Endothelial cell of umbilical vein (primary cell): ENCODE measurements at places on chromosomes 12 and 14. TPM values are rescaled to one million over a fixed set of nuclear protein-coding genes. Genes with fewer than 3 reads are reported as not detected.

The GPR162 gene
- 8.1 and 13.7 TPM in 2 replicates for total RNA-seq

DNA sequence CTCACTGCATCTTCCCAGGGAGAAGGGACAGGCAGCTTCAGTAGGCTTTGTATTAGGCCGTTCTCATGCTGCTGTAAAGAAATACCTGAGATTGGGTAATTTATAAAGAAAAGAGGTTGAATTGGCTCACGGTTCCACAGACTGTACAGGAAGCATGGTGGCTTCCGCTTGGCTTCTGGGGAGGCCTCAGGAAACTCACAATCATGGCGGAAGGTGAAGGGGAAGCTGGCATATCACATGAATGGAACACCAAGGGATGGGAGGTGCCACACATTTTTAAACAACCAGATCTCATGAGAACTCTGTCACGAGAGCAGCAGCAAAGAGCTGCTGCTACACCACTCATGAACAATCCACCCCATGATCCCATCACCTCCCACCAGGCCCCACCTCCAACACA lies 182.2 kb upstream of the SFSWAP start:
- H3K27me3 ChIP-seq: no peaks in the 10 kb centered on the region
- no peaks in the 10 kb centered on the region for H3K36me3 ChIP-seq
- no peak overlapping the region for H3K27ac ChIP-seq

DNA sequence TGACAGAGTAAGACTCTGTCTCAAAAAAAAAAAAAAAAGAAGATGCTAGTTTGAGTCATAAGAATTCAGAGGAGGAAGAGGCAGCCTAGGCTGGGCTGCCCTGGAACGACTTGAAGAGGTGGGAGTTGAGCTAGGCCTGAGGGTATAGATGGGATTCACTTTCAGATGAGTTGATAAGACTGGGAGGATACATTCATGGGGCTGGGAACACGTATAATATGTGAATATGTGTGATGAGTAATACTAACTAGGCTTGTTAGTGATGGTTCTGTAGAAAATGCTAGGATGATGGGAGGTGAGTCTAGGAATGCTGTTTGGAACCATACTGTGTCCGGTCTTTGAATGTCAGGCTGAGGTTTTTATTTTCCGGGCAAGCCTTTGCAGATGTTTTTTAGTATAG lies 9.0 kb downstream of the PLEKHA5 start:
- H3K27me3 ChIP-seq: no peaks in the 10 kb centered on the region
- DNase-seq: no peak
- H3K4me1 ChIP-seq: no peaks in the 10 kb centered on the region
- no peak overlapping the region for H3K27ac ChIP-seq
- H3K4me3 ChIP-seq: no peak overlapping the region
- no peaks in the 10 kb centered on the region for H3K36me3 ChIP-seq

The RNU7-1 gene
- total RNA-seq: not detected in 2 replicates

The SUOX gene
- total RNA-seq: 24.3 and 24.8 TPM in 2 replicates

The RHEBL1 gene
- 2.3 and 2.6 TPM in 2 replicates for total RNA-seq

The PLEKHD1 gene
- not detected in 2 replicates for total RNA-seq

DNA sequence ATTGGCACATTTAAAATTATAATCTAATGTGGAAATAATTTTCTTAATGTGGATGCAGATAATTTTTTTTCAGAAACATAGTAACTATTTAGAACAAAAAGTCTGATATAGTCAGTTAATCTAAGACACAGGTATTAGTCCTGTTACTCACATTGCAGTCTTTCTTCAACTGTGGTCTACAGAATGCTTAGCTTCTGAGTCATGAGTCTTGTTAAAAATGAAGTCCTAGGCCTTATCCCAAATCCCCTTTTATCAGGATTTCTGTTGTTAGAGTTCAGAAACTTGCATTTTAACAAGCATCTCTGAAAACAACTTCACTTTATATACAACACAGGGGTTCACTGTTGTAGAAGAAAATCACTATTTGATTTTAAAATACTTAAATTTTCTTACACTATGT lies 112.2 kb downstream of the SLC16A7 start:
- DNase-seq: no peak
- no peak overlapping the region for H3K4me3 ChIP-seq
- H3K4me1 ChIP-seq: no peaks in the 10 kb centered on the region
- H3K27me3 ChIP-seq: no peaks in the 10 kb centered on the region

GRCh38 chr12:109594556-109595317 lies 21.1 kb downstream of the MVK start:
- DNase-seq: no peak
- no peak overlapping the region for H3K27ac ChIP-seq

The AVPR1A gene
- total RNA-seq: not detected in 2 replicates

DNA sequence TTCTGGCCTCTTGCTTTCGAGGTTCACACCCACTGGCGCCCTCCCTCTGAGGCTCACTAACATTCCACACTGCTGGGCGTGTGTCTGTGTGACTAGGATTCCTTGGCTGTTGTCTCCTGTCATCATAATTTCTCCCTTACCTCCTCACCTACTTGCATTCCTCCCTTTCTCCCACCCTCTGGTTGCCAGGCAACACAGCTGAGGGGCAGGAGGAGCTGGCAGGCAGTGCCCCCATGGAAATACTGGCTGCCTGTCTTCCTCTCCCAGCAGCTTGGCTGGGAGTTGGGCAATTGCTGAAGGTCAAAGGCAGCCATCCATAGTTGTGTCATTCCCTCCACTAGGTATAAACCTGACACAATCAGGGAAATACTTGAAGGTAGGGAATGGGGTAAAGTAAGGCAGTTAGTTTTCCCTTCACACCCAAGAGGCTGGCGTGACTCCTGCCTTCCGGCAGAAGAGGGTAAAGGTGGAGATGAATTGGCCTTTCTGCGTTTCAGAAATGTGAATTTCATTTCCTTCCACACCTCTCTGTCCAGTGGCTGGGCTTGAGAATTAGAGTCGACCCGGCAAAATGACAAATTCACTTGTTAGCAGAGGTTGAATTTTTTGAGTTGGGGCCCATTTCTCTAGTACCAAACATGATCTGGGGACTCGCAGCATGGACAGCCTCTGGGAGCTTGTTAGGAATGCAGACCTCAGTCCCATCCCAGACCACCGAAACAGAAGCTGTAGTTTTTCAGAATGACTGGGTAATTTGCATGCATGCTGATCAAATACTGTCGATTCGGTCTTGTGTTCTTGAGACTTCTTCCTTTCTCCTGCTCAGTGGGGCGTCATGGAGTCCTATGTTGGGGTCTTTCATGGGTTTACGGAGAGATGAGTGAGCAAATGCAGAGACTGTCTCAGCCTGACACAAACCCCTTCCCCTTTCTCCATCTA lies 24.3 kb upstream of the EMP1 start:
- no peaks in the 10 kb centered on the region for H3K36me3 ChIP-seq
- no peak overlapping the region for H3K4me3 ChIP-seq
- H3K27ac ChIP-seq: no peak overlapping the region
- peaks cover 13% of the 10 kb centered on the region for H3K4me1 ChIP-seq

GRCh38 chr12:57940052-57940914 lies 1.1 kb upstream of the ATP23 start:
- no peaks in the 10 kb centered on the region for H3K36me3 ChIP-seq
- no peak overlapping the region for H3K4me3 ChIP-seq
- H3K27ac ChIP-seq: no peak overlapping the region
- peaks cover 14% of the 10 kb centered on the region for H3K4me1 ChIP-seq
- no peaks in the 10 kb centered on the region for H3K27me3 ChIP-seq
- DNase-seq: no peak

DNA sequence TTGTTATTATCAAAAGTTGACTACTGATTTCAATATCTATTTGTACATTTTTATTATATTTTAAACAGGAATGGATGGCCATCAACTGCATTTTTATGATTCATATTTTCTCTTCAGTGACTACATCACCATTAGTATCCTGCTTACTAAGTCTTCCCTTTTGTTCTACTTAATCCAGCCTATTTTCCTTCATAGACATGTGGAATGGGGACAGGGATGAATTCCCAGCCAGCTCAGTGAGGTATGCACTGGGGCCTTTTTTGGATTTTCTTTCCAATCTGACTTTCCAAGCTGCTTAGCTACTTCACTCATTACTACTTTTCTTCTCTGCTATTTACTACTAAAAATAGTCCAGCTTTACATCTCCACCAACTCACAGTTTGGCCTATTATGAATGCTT lies 38.4 kb downstream of the AKAP6 start:
- no peak for DNase-seq
- H3K4me3 ChIP-seq: no peak overlapping the region
- peaks cover 3% of the 10 kb centered on the region for H3K27me3 ChIP-seq
- peaks cover 7% of the 10 kb centered on the region for H3K4me1 ChIP-seq

- no peaks in the 10 kb centered on the region for H3K36me3 ChIP-seq
- DNase-seq: no peak
- H3K4me1 ChIP-seq: no peaks in the 10 kb centered on the region
- H3K27ac ChIP-seq: no peak overlapping the region
- no peak overlapping the region for H3K4me3 ChIP-seq
These were observed 1.4 kb downstream of the LRTM2 start for GRCh38 chr12:1821805-1822204.

GRCh38 chr12:45406988-45407850 lies 191.3 kb downstream of the ANO6 start:
- no peak overlapping the region for H3K4me3 ChIP-seq
- DNase-seq: no peak
- peaks cover 19% of the 10 kb centered on the region for H3K36me3 ChIP-seq
- H3K27me3 ChIP-seq: no peaks in the 10 kb centered on the region
- no peaks in the 10 kb centered on the region for H3K4me1 ChIP-seq

- no peak overlapping the region for H3K27ac ChIP-seq
- no peaks in the 10 kb centered on the region for H3K27me3 ChIP-seq
- peaks cover 7% of the 10 kb centered on the region for H3K36me3 ChIP-seq
These were observed 78.3 kb downstream of the AEBP2 start for GRCh38 chr12:19517583-19517982.

DNA sequence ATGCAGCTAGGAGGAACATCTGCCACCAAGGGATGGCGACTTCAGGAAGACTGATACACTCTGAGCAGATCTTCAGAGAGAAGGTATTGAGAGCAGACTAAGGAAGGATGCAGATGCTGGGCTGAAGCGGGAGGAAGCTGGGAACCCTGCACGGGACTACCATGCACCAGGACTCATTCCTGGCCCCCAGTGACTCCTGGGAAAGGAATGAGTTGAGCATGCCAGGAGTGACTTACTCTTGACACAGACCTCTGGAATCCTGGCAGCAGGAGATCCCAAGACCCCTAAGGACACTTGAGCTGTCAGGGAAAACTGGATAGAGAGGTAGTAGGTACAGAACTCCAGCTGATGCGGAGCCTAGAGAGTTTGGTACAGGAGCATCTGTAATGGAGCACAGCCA lies 336.1 kb downstream of the RPS29 start:
- H3K4me1 ChIP-seq: no peaks in the 10 kb centered on the region
- DNase-seq: no peak
- H3K4me3 ChIP-seq: no peak overlapping the region
- H3K36me3 ChIP-seq: no peaks in the 10 kb centered on the region
- no peaks in the 10 kb centered on the region for H3K27me3 ChIP-seq

- H3K27ac ChIP-seq: peak overlapping the region; percentile 7
- no peak overlapping the region for H3K4me3 ChIP-seq
- DNase-seq: peak; percentile 60
- H3K27me3 ChIP-seq: no peaks in the 10 kb centered on the region
- peaks cover 5% of the 10 kb centered on the region for H3K4me1 ChIP-seq
- H3K36me3 ChIP-seq: peaks cover 68% of the 10 kb centered on the region
These were observed 75.9 kb upstream of the ANO2 start for GRCh38 chr12:6020930-6021329.

The SYNDIG1L gene
- not detected in 2 replicates for total RNA-seq

- DNase-seq: no peak
- no peaks in the 10 kb centered on the region for H3K4me1 ChIP-seq
- H3K27me3 ChIP-seq: no peaks in the 10 kb centered on the region
- H3K36me3 ChIP-seq: no peaks in the 10 kb centered on the region
- no peak overlapping the region for H3K4me3 ChIP-seq
These were observed 41.5 kb downstream of the BCL11B start for GRCh38 chr14:99230208-99231151.

DNA sequence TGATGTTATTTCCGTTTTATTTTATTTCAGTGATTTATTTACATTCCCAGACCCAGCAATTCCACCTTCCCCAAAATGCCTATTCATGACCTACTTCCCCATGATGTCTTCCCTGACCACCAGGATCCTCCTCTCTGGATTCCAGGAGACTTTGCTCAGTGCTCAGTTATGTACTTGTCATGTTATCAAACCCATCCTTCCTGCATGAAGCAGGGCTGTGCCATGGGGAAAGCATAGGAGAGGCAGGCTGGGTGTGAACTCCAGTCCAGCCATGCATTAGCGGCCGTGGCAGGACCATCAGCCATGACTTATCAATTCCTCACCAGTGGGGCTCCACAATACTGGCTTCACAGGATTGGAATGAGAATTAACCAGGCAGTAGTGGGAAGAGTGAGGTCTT lies 57.8 kb downstream of the B4GALNT3 start:
- H3K4me3 ChIP-seq: no peak overlapping the region
- no peaks in the 10 kb centered on the region for H3K36me3 ChIP-seq
- DNase-seq: no peak
- no peaks in the 10 kb centered on the region for H3K4me1 ChIP-seq
- no peak overlapping the region for H3K27ac ChIP-seq

The CHGA gene
- total RNA-seq: not detected in 2 replicates

DNA sequence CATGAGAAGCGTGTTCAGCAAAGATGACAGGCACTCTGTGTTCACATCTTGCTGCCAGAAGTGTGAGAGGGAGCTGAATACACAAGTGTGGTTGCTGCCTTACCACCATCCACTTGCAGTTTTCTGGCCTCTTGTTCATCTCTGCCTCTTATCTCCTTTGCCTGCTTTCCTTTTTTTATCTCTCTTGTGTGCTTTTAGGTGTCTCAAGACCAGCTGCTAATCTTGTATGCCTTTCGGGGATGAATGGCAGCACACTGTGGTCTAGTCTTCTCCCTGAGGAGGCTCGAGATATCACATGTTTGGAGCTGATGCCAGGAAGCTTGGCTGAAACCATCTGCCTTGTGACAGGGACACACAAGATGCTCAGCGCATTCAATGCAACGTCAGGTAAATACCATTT lies 17.2 kb downstream of the FAM234B start:
- peaks cover 2% of the 10 kb centered on the region for H3K36me3 ChIP-seq
- H3K27me3 ChIP-seq: no peaks in the 10 kb centered on the region
- no peak overlapping the region for H3K27ac ChIP-seq

The OR6C1 gene
- not detected in 2 replicates for total RNA-seq

DNA sequence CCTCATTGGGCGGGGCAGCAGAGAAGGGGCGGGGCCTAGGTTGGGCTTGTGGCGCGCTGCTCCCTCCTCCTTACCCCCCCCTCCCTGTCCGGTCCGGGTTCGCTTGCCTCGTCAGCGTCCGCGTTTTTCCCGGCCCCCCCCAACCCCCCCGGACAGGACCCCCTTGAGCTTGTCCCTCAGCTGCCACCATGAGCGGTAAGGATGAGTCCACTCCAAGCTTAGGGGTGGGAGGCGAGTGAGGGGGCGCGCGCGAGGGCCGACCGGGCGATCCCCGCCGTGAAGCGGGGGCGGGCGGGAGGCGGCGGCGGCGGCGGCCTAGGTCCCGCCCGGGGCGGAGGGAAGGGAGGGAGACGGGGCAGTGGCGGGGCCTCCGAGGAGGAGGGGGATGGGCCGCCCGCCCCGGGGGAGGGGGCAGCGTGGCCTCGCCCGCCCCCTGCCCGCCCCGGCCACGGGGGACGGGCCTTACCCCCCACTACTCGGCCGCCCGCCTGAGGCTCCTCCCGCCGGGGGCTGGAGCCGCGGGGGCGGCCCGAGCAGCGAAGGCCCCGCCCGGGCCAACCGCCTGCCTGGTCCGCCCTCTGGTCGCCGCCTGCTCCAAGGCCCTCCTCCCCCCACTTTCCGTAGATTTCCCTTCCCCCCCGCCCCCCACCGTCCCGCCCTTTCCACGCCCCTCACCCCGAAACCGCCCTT lies at the start of gene SP1:
Gene SP1 (plus strand): TSS at position 73 of the 690 bp plus-strand sequence. CDS start 116 bp downstream, at position 189.
- H3K27ac ChIP-seq: peak within 1 kb of the TSS; percentile 76
- peak; percentile 88 for DNase-seq
- peaks cover 30% of the 10 kb centered on the region for H3K4me1 ChIP-seq
- no peaks in the 10 kb centered on the region for H3K27me3 ChIP-seq

The CIROP gene
- total RNA-seq: not detected in 2 replicates

- no peak overlapping the region for H3K4me3 ChIP-seq
- DNase-seq: no peak
- H3K36me3 ChIP-seq: no peaks in the 10 kb centered on the region
- H3K27me3 ChIP-seq: no peaks in the 10 kb centered on the region
These were observed 23.2 kb upstream of the MGST1 start for GRCh38 chr12:16324272-16324671.
